NCI-H1694 treated with DMSO at 0.1 percent for 48 hours (cell line): ENCODE measurements at places on chromosomes 7 and 10.

- no peak for DNase-seq
These were observed 23.0 kb upstream of the CEP41 start for GRCh38 chr7:130463553-130464434.

- no peak for DNase-seq
These were observed 76.6 kb downstream of the GPR37 start for GRCh38 chr7:124688991-124689390.

DNA sequence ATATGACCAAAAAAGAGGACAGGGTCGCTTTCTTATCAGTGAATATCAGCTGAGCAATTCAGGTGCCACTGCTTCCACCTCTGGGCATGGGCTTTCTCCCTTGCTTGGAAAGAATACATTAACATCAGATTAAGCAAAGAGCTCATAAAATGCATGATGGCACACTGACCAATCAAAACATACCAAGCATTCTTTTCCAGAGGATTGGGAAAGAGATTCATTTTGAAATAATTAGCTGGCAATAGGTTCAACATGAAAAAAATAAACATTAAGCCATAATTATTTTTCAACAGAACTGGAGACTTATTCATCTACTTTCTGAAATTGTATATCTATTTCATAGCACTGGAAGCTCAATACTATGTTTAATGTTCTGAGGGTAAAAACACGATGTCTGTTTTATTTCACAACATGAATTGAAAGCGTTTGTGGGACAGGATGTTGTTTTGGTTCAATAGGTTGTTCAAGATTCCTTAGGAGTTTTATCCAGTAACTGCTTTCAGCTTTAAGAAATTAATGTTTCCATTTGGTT, 53.2 kb downstream of the TFAM start:
- no peak for DNase-seq

- DNase-seq: no peak
These were observed 97.2 kb upstream of the INSYN2A start for GRCh38 chr10:127293640-127294039.

DNA sequence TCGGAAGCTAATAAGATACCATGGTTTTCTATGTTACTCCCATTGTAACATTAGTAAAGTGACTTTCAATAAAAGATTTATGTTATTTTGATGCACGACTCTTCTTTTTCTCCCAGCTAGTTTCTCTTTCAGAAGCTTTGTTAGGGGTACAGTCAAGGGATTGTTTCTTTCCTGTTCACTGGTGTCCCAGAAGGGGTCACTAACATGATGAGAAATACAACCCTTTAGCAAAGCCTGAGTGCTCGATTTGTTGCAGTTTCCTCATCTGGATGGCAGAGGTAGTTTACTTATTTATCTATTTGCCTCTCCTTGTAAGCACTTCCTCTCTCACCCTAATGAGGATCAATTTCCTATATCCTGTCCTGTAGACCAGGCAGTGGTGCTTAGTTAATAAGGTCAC, 17.0 kb downstream of the SRI start:
- DNase-seq: no peak

GRCh38 chr10:50281967-50282522, 30.7 kb upstream of the ASAH2 start:
- DNase-seq: no peak

DNA sequence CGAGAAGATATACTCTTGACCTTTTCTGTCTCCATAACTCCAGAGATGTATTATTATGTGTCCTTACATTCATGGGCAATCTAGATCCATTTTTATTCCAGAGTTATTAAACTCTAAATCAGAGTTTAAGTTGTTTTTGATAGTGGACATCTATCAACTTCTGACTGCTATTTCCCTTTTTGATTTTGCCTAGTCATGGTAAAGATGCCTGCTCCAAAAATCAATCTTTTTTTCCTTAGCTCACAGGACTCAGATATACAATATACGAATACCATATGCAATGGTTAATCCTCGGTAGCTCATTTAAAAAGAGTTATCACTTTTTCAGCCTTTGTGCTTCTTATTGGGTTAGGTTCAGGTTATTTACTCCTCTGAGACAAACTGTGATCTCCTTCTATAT, 15.8 kb upstream of the ZEB1 start:
- DNase-seq: no peak

DNA sequence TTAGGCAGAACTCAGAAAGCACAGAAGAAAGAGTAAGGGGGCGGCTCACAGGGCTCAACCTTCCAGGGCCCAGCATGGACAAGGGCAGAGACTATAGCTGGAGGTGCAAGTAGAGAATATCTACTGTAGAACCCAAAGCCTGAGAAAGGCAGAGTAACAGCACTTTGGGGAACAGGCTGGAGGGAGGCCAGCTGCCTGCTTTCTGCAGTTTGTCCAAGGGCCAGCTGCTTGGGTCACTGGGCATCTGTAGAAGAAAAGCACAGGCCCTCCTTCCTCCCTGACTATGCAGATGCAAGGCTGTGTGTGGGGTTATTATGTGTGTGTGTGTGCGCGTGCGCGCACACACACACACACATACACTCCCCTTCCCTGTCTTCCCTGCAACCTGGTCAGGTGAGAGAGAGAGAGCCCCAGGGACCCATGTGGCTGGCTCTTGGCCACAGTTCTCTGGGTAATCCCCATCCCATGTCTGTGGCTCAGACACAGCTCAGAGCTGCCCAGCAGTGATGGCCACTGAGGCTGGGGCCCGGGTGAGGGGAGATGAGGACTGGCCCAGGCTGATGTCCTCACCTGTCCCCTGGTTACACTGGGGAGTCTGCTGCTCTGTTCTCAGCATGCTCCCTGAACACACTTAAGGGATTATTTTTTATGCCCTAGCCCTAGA, 9.0 kb downstream of the ADRA2A start:
- DNase-seq: no peak

DNA sequence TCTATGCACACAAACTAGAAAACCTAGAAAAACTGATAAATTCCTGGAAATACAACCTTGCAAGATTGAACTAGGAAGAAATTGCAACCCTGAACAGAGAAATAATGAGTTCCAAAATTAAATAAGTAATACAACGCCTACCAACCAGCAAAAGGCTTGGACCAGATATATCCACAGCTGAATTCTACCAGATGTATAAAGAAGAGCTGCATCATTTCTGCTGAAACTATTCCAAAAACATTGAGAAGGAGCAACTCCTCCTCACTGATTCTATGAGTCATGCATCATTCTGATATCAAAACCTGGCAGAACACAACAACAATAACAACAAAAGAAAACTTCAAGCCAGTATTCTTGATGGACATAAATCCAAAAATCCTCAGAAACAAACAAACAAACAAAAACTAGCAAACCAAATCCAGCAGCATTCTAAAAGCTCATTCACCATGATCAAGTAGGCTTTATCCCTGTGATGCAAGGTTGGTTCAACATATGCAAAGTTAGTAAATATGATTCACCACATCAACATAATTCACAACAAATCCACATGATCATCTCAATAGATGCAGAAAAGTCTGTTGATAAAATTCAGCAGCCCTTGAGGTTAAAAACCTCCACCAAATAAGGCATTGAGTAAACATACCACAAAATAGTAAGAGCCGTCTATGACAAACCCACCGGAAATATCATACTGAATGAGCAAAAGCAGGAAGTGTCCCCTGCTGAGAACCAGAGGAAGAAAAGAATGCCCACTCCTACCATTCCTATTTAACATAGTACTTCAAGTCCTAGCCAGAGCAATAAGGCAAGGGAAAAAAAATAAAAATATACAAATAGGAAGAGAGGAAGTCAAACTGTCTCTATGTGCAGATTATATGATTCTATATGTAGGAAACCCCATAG, 98.2 kb downstream of the PCDH15 start:
- no peak for DNase-seq

DNA sequence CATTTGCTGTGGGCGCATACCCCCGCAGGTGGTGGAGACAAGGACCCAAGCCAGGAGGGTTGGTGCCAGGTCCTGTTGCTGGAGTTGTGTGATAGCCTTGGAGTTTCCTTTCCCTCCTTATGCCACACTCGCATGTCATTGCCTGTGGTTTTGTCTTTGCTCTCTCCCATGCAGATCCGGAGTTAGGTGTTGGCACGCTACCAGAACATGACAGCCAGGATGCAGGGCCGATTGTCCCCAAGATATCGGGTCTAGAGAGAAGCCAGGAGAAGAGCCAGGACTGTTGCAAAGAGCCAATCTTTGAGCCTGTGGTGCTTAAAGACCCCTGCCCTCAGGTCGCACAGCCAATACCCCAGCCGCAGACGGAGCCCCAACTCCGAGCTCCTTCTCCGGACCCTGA, 369.2 kb upstream of the GALNT17 start:
- no peak for DNase-seq

DNA sequence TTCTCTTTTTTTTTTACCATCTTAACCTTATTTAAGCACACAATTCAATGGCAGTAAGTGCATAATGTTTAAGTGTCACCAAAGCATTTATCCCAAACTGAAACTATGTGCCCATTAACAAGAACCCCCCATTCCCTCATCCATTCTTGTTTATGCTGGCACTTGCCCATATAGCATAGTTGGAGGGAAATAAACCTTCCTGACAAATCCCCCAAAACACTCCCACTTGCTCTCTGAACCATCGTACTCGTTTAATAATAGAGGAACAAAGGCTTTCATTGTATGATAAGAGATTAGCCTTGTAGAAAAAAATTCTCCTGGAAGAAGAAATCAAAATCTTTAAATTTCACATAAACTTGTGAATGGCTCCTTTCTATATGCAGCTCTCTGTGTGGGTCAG, 26.4 kb upstream of the KCNMA1 start:
- no peak for DNase-seq

DNA sequence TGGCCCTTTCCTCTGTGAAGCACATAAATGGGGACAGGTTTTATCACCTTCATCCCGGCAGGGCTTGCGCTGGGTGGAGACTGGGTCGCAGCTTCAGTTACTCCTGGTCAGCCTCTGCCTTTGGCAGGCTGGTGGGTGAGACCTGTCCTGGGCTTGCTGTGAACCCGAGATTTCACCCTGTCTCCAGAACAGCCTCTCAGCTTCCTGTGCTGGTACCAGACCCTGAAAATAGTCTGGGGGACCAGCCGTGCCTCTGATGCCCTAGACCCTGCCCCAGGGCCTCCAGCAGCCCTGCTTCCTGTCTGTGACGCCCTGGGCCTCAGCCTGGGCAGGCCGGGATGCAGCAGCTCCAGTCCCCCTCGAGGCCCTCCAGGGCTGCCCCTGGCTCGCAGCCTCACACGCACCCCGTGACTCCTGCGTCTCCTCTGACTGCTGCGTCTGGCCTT, 13.2 kb upstream of the PWWP2B start:
- DNase-seq: no peak

GRCh38 chr10:14806318-14806717, 31.5 kb downstream of the CDNF start:
- DNase-seq: no peak

GRCh38 chr7:92357260-92357659, 90.0 kb upstream of the GATAD1 start:
- no peak for DNase-seq

DNA sequence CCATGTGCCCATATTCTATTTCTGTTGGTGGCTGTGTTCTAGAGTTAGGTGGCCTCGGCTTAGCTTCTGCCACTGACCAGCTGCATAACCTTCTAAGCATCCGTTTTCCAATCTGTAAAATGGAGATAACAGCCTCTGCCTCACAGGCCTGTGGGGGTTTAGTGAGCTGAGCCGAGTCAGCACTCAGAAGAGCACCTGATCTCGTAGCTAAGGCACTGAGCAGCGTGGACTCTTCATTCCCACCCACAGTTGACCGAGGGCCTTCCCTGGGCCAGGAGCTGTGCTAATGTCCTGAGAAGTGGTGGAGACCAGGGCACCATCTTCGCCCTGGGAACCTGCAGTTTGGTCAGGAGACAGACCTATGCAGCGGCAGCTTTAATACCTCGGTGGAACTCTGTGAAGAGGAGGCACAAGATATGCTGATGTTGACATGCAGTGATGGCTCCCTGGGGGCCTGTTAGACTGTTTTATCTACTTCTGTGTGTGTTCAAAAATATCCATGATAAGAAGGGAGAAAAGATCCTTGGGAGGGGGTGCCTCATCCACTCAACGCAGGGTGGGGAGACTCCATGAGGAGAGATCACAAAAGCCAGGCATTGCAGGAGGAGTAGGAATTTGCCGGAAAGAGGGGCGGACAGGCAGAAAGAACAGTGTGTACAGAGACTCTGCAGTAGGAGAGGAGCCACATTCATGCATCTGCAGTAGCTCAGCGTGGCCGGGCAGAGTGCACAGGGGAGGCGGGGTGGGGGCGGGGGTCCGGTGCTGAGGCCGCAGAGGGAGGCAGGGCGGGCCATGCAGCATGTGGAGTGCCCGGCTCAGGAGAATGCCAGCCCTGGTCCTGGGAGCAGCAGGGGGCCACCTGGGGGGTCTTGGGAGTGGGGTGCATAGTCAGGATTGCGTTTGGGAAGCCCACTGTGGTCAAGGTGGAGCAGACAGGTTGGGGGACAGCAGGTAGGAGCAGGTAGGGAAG, 136.8 kb downstream of the C10orf105 start:
- DNase-seq: no peak

DNA sequence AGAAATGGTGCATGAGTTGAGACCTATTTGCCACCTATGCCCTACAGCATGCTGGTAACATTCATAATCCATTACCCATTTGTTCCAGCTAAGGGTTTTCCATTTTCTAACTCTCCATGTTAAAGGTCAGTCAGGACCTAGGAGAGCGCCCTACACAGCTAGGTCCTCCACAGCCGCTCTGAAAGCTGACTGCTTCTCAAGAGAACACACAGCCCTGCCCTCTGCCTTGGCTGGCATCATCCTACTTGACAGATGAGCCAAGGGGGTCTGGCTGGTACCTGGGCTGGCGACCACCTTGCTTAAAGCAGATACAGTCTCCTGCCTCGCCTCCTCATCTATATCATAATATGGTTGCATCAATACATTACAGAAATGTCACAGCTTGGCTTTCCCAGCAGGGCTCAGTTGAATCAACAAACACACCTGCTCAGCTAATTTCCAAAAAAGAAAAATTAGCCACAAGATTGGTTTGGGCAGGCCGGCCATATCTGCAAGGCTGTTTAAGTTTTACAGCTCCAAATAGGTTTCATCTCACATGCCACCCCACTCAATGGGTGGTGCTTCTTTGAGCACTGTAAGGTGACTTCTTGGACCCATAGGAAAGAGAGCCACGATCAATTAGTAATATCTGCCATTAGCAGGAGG, 17.3 kb downstream of the TLL2 start:
- DNase-seq: no peak

DNA sequence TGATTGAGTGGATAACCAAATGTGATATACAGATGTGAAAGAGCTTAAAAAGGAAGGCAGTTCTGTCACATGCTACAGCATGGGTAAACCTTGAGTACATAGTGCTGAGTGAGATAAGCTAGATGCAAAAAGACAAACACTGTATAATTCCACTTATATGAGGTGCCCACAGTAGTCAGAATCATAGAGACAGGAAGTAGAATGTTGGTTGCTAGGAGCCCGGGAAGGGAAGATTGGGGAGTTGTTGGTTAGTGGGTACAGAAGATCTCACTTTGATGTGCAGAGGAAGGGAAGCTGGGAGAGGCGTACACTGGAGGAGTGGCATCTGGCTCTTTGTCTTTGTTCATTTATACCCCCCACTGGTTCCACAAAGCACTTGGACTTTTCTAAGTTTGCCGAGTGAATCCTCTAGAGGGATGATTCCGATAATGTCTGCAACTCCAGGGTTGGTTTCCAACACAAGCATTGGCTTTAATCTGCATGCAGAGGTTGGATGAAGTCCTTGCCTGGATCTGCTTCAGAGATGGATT, 39.5 kb downstream of the TSPAN14 start:
- DNase-seq: no peak

GRCh38 chr7:158388072-158388471, 199.6 kb downstream of the PTPRN2 start:
- no peak for DNase-seq
